C1 segment of cervical spinal cord (tissue), 14 donors: ENCODE measurements at places on chromosomes 2 and 18.

- DNase-seq = no peak
Observed at GRCh38 chr2:38146275-38146906, 70.4 kb upstream of the CYP1B1 start.

DNA sequence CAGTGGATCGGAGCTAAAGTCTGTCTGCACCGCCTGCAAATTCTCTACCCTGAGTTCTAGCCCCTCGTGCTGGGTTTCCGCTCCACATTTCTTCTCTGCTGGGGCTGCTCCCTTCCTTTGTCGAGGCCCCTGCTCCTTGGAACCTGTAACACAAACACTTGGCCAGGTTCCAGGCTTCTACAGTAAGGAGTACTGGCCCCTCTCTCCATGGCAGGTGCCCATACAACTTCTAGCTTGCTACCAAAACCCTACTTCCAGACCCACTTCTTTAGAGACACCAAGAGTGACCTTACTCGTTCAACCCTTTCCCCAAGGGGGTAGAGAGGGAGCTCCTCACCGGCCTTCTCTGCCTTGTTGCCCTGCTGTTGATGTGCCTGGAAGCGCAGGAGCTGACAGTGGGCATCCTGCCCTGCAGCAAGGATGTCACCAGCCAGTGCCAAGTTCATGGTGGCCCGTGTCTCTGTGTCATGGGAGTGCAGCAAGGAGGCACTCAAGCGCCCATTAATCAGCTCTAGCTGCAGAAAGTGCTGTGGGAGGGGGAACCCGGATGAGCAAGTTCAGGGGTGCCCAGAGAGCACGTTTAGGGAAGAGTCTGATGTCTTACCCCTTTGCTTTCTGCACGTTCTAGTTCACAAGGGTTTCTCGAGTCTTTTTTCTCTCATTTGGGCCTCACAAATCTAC lies 1.1 kb downstream of the PREB start:
- DNase-seq = no peak

DNA sequence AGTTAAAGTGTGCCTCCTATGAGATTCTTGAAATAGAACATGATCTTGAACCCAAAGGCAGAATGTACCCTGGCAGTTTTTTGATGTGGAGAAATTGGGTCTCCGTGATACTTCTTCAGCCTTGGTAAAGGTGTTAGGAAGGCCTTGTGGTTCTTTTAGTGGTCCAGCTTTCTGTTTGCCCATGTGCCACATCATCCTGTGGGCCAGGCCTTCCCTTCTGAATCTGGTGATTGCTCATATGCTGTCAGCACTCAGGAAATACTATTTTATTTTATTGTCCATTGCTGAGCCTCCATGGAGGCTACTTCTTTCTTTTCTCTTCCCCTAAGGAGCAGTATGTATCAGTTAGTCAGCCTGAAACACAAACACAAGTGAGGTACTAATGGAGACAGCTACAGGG lies 52.9 kb downstream of the CCDC141 start:
- DNase-seq = no peak

- no peak for DNase-seq
Observed at GRCh38 chr18:37617623-37618022, 52.0 kb upstream of the CELF4 start.

GRCh38 chr18:67583621-67584020 lies 67.1 kb upstream of the DSEL start:
- DNase-seq = no peak

GRCh38 chr18:24530630-24531111 lies 70.2 kb downstream of the HRH4 start:
- DNase-seq = no peak

GRCh38 chr2:23007631-23008235 lies 377.2 kb upstream of the KLHL29 start:
- no peak for DNase-seq

GRCh38 chr2:54915101-54915500 lies 135.2 kb downstream of the RTN4 start:
- no peak for DNase-seq

- DNase-seq = no peak
Observed at GRCh38 chr2:131827481-131828163, 299.9 kb downstream of the CCDC74A start.

GRCh38 chr18:58606236-58606635 lies 22.7 kb downstream of the ALPK2 start:
- no peak for DNase-seq

- no peak for DNase-seq
Observed at GRCh38 chr2:197926673-197927072, 122.3 kb downstream of the PLCL1 start.

DNA sequence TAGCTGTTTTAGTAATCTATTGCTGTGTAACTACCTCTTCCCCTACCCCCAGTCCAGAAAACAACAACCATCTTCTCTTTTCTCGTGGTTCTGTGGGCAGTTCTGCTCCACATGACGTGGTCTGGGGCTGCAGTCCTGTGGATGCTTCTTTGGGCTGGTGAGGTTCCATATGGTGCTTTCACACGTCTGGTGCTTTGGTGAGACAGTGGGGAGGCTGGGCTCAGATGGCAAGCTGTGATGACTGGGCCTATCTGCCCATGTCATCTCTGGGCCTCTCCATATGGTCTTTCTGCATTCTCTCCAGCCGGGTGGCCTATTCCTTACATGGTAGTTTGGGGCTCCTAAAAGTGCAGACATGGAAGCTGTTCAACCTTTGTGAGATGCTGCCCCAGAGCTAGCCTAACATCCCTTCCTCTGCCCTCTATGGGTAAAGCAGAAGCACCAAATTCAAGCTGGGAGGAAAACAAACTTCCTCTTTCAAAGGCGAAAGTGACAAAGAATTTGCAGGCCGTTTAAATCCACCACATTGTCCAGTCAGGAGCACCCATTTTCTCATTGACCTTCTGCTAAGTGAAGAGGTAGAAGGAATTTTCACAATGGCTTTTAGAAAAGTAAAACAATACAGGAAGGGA lies 68.3 kb upstream of the IL1R1 start:
- no peak for DNase-seq

DNA sequence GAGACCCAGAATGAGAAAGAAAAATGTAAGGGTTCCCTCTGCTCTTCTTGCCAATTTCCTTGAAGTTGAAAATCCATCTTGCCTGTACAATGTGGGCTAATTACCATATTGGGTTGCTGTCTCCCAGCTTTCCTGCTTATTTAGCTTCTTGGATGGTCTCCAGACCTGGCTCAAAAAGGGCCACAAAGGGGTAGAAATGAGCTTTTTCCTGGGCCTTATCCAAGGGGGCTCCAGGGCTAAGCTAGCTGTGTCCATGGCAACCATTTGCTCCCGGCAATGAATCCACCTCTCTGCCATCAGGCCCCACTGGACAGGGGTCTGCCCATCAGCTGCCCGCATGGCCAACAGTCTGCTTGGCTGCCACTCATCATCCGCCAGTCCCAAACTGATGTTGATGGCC lies 85.0 kb downstream of the BOD1L2 start:
- peak; percentile 9 for DNase-seq

- no peak for DNase-seq
Observed at GRCh38 chr2:241188361-241189092, at the start of gene ANO7. Gene ANO7, plus strand, starts transcription at chr2:241188677. Its CDS starts 1,387 bp downstream, at chr2:241190064.

GRCh38 chr2:226671141-226671676 lies 128.4 kb downstream of the IRS1 start:
- DNase-seq = no peak

DNA sequence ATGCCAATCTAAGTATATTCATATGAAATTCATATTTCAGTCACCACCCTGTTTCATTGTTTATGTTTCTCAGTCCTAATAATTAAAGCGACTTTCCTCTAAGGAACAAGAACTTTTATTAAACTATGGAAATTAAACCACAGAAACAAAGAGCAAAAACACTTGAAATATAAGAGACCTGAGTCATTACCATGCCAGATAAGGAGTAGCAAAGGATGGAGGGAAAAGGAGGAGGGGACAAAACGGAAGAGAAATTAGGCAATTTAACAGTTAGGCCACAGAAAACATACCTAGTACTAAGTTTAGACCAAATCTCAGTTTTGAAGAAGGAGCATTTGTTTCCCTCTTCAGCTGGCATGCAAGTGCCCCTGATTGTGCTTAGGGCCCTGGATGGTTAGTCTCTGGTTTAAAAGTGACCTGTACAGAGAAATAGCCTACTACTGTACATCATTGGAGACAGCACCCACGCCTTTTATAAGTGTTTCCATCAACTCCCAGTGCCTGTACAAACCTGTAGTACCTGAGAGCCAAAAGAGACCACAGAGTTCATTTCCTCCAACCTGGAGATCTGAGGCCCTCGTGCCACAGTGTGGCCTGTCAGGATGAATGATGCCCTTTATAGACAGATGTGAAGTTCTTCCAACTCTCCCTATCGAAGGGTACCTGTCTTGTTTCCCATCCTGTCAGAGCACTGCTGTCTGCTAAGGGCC lies 74.5 kb downstream of the SPATS2L start:
- no peak for DNase-seq

GRCh38 chr2:134432435-134432883 lies 178.6 kb downstream of the MGAT5 start:
- no peak for DNase-seq

GRCh38 chr2:188852772-188853171 lies 121.4 kb upstream of the COL3A1 start:
- DNase-seq = no peak

- peak; percentile 62 for DNase-seq
Observed at GRCh38 chr18:34222307-34223163, 2.2 kb downstream of the NOL4 start.

DNA sequence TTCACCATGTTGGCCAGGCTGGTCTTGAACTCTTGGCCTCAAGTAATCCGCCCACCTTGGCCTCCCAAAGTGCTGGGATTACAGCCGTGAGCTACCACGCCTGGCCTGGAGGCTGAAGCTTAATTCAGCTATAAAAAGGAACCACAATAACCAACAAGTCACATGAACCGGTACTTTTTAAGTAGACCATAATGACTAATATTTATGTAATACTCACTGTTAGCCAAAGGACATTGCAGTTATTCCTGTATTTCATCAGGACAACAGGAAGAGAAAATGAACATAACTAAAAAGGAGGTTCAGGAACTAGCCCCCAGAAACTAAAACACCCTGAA lies 49.0 kb upstream of the TMEM87B start:
- DNase-seq = no peak

DNA sequence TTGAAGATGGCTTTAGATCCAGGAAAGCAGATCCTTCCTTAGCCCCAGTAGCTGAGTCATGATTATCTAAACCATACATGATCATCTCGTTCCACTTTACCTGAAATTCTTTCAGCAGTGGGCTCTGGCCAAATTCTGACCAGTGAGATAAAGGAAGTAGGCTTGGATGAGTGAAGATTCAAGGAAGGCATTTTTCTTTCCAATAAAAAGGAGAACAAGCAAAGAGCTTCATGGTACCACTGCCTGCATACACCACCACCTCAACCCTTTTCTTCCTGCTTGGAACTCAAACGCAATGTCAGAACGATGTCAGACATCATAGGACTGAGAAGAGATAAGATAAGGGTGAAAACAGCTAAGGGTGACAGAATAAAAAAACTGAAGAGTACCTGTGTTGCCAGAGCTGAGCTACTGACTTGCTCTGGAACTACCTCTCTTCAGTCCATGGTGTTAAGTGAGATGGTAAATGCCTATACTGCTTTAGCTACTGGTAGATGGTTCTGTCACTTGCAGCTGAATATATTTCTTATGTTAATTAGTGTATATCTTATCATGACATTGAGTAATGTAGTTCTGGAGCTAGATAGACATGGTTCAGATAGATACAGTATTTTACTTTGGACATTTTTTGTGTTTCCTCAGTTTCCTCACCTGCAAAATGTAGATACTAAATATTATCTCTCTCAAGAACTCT lies 58.7 kb upstream of the ACVR1 start:
- DNase-seq = no peak

GRCh38 chr2:137976274-137976673 lies 12.0 kb downstream of the HNMT start:
- no peak for DNase-seq

- no peak for DNase-seq
Observed at GRCh38 chr2:109085912-109086742, 42.9 kb upstream of the SH3RF3 start.

GRCh38 chr2:52474091-52474490 lies 1293.5 kb upstream of the CHAC2 start:
- no peak for DNase-seq

- DNase-seq = no peak
Observed at GRCh38 chr18:51236225-51236624, 38.7 kb upstream of the MEX3C start.

DNA sequence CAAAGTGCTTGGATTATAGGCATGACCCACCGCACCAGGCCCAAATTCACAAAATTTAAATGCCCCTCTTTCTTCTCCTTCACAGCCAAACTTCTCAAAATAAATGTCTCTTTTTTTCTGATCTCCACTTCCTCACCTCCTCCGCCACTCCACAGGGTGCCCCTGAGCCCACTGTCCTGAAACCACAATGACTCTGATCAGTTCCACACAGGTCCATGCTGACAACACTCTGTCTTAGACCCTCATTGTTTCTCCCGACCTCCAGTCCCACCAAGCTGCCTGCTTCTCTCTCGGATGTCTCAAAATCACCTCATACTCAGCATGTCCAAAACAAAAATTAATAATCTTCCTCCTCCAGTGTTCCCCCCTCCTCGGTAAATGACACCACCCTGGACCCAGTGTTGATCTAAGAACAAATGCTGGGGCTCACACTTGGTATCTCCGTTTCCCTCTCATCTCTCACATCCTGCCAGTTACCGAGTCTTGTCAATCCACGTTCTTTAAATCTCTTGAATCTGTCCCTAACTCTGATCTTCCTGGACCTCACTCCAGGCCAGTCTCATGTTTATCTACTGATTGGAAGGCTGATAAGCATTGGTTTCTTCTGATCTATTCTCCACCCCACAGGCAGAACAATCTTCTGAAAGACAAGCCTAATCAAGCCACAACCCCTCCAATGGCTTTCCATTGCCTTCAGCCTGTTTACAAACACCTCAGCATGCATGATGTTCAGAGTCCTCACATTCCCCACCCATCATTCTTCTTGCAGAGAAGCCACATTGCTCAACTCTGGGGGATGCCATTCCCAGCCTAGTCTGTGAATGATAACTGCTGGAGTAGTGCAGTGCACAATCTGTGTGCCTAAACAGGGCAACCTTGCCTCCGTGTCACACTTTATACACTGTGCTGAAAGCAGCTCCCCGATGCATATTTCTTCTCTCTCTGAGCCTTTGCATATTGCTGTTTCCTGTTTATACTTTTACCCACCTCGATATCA lies 12.4 kb upstream of the ANKRD44 start:
- DNase-seq = no peak

- DNase-seq = no peak
Observed at GRCh38 chr2:73582364-73582763, 59.9 kb downstream of the NAT8 start.

DNA sequence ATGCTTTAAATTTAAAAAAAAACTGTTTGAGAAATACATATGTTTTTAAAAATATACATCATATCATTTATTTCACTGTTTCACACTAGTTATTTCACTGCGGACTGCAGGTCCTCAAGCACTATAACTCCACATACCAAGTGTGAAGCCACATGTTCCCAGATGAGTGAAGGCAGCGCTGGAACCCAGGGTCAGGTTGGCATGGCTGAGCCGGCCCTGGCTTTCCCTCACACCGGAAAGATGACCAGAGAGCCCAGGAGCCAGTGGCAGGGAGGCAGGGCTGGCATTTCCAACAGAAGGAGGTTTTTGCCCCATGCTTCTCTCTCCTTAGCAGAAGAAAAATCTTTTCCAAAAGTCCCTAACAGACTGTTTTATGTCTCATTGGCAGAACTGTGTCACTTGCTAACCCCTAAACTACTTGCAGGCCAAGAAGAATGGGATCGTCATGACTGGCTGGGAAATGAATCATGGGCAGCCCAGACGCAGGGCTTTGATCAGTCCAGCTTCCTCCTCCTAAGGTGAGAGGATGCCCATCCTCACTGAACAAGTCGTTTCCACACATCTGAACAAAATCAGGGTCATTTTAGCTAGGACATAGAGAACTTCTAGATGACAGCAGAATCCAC lies 287.6 kb upstream of the HNRNPA3 start:
- no peak for DNase-seq
